SW 1271 (cell line): ENCODE measurements at places on chromosomes 1 and 21.
A peak's percentile ranks its signal among the peaks of the same experiment; 100 is the strongest.

DNA sequence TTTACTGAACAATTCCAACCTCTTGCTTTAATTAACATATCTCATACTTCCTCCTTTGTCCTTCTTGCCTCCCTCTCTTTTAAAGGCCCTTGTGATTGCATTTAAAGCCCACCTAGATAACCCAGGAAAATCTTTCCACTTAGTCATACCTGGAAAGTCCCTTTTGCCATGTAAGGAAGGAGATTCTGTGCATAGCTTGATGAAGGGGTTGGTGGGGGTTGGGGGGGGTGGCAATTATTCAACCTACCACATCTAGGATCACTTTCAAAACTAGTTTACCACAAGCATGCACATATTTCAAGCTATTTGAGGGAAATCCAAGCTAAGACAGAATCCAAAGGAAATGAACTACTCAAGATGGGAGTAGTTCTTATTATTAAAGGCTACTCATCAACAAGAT lies 249.1 kb upstream of the PTBP2 start:
- DNase-seq, result no peak

DNA sequence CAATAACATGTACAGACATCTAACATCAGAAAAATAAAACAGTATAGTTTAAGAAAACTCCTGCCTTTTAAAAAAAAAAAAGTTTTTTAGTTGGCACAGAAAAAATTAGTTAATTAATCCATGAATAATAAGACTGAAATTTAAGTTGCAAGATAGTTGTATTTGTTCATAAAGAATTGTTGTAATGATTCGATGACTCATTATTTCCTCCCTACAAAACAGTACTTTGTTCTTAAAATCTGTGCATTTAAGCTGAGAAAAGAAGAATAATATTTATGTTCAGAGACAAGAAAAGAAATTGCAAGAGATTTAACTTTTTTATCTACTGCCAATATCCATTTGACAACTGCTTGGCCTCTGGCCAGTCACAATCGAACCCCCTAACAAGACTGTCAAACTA lies 894.7 kb downstream of the ADGRL2 start:
- no peak for DNase-seq

GRCh38 chr1:180680558-180681144 lies 48.8 kb downstream of the XPR1 start:
- DNase-seq, result no peak

GRCh38 chr21:14863745-14864210 lies 201.0 kb downstream of the NRIP1 start:
- DNase-seq, result no peak

- no peak for DNase-seq
Observed at GRCh38 chr1:228960705-228961104, 225.4 kb downstream of the RHOU start.

DNA sequence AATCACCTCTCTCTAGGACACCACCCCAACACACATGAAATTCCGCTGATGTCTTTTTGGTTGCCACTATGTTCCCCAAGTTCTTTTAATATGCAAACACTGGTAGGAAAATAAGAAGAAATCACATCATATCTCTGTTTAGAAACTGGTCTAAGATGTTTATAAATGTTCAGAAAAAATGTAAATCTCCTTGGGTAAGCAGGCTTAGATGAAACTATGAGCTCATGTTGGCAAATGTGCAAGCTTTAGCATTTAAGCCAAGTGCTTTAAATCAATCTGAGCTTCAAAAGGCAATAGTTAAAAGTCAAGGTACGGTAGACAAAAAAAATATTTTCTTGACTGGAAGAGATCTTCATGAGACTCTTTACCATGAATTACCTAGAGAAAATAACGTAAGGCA lies 25.2 kb upstream of the SLAMF9 start:
- no peak for DNase-seq

- no peak for DNase-seq
Observed at GRCh38 chr1:172837816-172838679, 179.1 kb downstream of the FASLG start.

- no peak for DNase-seq
Observed at GRCh38 chr1:116379674-116380498, 6.8 kb downstream of the ATP1A1 start.

- no peak for DNase-seq
Observed at GRCh38 chr1:208510192-208510952, 266.2 kb upstream of the PLXNA2 start.

- DNase-seq, result no peak
Observed at GRCh38 chr1:192474080-192474683, 101.4 kb upstream of the RGS1 start.

DNA sequence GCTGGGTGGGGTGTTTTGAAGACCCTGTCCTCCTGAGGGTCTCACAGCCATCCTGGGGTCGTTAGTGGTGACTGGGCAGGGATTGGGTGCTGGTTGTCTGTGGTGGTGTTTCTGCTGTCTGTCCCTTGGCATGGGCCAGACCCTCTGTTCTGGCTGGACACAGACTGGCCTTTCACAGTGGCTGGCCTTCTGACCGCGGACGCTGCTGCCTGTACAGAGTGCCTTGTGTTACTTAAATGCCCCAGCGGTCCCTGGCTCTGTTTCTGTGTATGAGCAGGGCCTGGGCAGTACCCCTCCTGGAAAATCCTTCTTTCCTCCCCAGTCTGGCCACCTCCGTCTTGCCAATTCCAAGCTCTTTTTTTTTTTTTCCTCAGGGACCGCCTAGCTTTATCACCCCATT lies 50.9 kb downstream of the SH3BGR start:
- no peak for DNase-seq

GRCh38 chr1:33366762-33367484 lies 46.0 kb upstream of the A3GALT2 start:
- DNase-seq, result no peak

DNA sequence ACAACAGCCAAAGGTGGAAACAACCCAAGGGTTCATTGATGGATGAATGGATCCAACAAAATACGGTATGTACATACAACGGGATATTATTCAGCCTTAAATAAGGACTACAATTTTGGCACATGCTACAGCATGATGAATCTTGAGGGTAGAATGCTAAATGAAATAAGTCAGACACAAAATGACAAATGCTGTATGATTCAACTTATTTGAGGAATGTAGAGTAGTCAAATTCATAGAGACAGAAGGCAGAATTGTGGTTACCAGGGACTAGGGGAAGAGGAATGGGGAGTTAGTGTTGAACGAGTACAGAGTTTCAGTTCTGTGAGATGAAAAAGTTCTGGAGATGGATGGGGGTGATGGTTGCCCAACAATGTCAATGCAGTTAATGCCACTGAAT lies 118.0 kb upstream of the PAXBP1 start:
- no peak for DNase-seq

DNA sequence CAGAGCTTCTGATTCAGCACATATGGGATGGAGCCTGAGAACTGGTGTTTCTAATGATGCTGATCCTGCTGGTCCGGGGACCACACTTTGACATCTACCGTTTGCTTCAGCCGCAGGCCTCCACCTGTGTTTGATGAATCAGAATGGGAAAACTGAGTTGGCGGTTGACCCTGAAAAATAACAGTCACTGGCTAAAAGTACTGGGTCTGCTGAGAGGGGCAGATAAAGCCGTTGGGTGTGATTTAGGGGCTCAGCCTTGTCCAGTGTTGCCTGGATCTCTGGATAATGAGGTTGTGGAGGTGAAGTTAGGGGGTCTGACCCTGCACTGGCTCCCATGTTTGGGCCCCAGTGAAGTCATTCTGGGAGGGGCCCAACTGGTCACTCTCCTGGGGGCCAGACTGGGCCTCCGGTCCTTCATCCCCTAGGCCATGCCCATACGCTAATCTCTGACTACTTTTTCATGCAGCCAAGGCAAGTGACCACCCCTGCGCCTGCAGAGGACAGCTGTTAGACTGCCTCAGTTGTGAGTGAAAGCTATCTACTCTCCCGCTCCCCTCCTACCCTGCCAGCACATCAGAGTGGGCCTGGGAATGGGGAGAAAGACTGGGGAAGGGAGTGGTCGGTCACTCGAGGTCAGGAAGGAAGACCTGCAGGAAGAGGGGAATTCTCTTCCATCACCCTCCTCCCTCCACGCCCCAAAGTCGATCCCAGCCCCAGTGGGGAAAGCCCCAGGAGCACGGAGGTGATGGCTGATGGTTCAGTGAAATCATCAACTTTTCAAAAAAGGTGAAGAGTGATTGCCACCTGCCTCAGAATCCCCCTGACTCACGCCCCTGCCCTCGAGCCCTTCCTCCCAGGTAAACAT lies 27.7 kb downstream of the VASH2 start:
- DNase-seq, result no peak

DNA sequence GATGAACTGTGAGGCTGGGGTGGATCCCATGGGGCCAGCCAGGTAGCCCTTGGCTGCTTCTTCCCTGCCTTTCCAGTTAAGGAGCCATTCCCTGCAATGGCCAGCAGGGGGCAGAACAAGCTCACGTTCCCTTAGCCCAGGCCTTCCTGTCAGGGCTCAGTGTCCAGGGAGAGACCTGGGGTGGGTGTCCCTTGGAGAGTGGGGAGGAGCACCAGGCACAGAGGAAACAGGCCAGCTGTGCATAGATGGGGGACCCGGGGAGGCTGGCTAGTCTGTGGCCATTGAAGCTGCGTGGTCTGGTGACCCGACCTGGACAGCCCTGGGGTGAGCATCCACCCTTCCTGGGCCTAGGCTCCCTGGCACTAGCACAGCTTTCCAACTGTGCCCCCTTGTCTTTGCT lies 13.2 kb upstream of the EPS8L3 start:
- peak; percentile 63 for DNase-seq

DNA sequence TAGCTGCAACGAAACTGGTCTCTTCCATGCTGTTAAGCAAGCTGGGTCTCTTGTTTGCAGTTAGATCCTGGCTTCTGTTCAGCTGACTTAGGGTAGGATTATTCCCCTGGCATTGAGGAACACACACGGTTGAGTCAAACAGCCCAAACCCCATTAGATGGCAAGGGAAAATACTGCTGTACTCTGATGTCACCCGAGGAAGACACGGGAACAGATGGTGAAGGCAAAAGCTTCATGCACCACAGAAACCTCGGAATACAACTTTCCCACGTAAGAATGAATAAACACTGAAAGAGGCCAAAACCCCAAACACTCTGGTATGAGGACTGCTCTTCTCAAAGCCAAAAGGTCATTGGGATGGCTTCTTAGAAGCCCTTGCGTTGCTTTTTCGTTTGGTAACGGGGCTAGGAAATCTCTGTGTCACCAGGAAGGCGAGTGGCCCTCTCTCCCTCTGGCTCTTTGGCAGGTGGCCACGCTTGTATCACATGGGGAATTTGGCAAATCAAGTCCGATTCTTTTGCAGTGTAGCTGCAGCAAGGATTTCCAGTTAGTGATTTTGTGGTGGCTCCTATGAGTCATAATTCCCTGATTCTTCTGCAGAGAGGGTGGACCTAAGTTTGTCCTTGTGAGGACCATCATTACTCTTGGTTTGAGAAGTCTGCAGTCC lies 16.7 kb upstream of the LYST start:
- no peak for DNase-seq

DNA sequence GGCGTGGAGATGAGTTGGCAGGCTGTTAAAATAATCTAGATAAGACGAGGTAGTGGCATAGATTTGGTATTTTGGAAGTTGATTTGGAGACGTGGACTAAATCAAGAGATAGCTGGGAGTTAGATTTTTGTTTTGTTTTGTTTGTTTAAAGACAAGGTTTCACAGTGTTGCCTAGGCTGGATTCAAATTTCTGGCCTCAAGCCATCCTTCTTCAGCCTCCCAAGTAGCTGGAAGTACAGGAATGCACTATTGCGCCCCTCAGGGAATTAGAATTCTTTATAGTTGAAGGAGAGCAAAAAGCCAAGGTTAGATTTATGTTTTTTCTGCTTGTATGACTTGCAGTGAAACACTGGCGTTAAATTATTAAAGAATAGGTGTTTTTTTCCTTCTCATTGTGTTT lies 22.3 kb upstream of the SNRPE start:
- no peak for DNase-seq

DNA sequence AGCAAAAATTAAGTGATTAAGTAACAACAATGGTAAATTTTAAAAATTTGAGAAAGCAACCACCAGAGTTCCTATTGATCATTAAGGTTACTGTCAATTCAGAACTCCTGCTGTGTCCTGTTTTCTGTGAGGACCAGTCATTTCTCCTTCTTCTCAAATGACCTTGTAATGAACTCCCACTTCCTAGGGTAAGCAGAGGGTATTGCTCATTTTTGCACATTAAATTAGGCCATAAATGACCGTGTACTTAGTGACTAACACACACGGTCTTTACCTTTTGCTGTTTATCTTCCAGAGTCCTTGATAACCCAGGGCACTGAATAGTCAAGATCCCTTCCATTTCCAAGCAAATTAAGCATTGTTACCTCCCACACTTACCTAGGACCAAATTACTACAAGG lies 227.5 kb upstream of the LYPLAL1 start:
- no peak for DNase-seq

DNA sequence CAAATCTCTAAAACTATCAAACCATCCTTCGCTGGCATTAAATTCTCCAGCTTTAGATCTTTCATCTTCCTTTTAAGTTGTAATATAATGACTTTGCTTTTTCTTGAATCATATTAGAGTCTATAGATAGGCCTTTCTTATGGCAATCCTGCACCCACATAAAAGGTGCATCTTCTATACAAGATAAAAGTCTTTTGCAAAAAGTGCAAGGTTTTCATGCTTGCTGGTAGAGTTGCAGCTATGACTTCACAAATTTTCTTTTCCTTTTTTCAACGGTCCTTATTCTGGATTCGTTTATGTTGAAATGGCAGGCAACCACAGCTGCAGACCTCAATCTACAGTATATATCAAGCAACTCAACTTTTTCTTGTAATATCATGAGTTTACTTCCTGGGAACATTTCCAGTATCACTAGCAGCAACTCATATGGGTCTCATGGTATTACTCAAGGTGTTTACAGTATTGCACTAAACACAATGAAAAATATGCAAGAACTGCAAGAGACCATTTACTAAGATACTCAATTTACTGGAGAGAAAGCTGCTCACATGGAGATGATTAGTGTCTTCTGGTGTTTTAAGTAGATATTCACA lies 22.1 kb downstream of the OMA1 start:
- no peak for DNase-seq

GRCh38 chr1:212587016-212587887 lies 21.3 kb upstream of the ATF3 start:
- DNase-seq, result no peak

DNA sequence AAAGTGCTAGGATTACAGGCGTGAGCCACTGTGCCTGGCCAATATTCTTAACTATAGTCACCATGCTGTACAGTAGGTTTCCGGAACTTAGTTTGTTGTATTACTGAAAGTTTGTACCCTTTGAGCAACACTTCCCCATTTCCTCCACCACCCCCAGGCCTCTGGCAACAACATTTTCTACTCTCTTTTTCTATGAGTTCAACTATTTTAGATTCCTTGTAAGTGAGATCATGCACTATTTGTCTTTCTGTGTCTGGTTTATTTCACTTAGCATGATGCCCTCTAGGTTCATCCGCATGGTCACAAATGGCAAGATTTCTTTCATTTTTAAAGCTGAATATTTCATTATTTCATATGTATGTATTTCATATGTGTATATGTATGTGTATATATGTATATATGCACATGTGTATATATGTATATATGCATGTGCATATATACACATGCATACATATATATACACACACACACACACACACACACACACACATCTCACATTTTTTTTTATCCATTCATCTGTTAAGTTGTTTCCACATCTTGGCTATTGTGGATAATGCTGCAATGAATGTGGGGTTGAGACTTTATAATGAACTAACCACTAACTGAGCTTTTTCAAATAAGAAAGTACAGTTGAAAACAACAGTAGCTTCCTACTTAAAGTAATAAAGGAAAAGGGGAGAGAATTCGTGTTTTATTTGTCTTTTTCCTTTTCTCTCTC lies 256.8 kb upstream of the C1orf105 start:
- no peak for DNase-seq

GRCh38 chr1:235401251-235401650 lies 34.0 kb downstream of the TBCE start:
- DNase-seq, result no peak

GRCh38 chr1:107225706-107226105 lies 84.9 kb downstream of the NTNG1 start:
- DNase-seq, result no peak
